ENCODE measurements at places on chromosomes 7 and 10. TPM values are rescaled to one million over a fixed set of nuclear protein-coding genes. Genes with fewer than 3 reads are reported as not detected.
A peak's percentile ranks its signal among the peaks of the same experiment; 100 is the strongest.

DNA sequence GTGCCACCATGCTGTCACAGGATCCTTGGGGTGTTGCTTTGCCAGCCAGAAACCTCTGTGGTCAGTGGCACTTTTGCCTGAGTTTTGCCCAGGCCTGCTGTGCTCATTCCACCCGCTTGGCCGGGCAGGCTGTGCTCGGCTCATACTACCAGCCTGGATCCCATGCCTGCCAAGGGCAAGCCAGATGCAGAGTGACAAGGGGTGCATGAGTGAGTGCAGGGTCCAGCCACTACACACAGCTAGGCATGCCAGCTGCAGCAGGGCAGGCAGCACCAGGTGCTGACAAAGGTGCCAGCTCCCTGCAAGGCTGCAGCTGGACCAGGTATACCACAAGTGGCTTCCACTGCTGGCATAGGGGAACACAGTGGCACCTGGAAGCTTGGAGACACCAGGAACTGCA, 28.6 kb downstream of the C10orf67 start:
- DNase-seq, result no peak

DNA sequence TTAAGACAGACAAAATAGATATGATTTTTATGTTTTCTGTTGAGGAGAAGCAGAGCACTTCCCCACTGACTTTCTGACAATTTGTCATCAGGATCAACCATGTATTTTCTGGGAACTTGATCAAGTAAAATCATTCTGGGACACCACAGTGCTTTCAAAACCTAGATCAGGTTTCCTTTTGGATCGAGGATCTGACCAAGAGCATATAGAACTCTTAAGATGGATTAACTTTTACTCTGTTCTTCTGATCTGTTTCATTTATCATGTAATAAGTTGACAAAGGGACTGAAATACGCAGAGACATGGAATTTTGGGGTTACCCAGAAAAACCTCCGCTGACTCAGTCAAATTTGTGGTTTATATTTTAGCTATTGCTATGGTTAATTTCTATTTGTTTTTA, 136.0 kb upstream of the WNT16 start:
- DNase-seq, result no peak

Gene GSTO2
- 1.2 TPM for total RNA-seq

Gene ENTPD7
- 19.4 TPM for total RNA-seq

GRCh38 chr10:5423771-5424170, 11.4 kb downstream of the NET1 start:
- peak; percentile 60 for DNase-seq

Gene PRKCQ
- total RNA-seq, result not detected

DNA sequence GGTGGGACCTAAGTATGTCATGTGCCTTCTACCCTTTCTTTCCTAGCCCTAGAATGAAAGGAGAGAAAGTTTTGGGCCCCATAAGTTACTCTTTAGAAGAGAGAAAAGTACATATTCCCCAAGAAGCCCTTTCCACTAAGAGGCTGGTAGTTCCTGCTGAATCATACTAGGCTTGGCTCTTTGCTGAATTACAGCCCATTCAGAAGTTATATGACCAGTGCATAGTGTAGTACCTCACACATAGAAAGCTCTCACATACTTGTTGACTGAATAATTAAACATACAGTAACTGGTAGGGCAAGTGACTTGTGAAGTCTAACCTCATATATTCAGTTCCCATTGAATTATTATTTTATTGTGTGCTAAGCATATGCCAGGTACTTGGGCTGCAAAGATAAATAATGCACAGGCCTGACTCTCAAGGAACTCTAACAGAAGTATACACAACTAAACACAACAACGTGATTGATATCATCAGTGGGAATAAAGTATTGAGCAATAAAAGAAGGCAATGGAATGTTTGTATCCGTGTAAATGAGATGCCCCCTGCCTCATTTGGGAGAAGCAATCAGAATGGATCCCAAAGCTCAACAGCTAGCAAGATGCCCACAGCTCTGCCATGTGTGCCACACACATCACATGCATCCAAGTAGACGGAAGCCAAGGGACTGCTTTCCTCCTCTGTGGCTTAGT, 38.9 kb upstream of the UBN2 start:
- no peak for DNase-seq

- no peak for DNase-seq
Observed at GRCh38 chr7:113444261-113444660, 325.9 kb upstream of the SMIM30 start.

DNA sequence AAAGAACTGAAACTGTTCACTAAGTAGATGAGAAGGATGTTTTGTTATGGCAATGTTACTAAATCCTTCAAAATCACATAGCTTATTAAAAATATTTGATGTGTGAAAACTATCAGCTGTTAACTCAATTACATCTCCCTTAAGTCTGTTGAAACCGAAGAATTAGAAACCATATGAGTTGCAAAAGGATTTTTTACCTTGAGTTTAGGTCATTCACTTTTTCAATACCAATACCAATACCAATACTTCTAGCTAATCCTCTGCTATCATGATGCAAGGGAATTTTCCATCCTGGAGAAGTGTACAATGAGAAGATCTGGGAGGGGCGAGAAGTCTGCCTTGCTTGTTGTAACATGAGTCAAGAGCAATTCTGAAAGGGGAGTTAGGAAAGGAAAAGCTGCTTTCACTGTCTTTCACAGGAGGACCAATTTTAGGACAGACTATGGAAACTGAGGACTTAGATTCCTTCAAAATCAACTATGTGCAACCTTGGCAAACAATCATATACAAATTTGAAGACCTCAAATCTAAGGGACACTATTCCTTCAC, 199.7 kb downstream of the IMMP2L start:
- no peak for DNase-seq

Gene CARD11
- total RNA-seq, result not detected

Gene LRRC61
- not detected for total RNA-seq

GRCh38 chr10:131973160-131973951, 8.4 kb downstream of the BNIP3 start:
- DNase-seq, result no peak

GRCh38 chr7:6074612-6075380, 43.6 kb downstream of the ANKRD61 start:
- DNase-seq, result no peak

GRCh38 chr10:132612571-132613504, 75.3 kb downstream of the INPP5A start:
- no peak for DNase-seq

Gene ZPBP
- total RNA-seq, result not detected

DNA sequence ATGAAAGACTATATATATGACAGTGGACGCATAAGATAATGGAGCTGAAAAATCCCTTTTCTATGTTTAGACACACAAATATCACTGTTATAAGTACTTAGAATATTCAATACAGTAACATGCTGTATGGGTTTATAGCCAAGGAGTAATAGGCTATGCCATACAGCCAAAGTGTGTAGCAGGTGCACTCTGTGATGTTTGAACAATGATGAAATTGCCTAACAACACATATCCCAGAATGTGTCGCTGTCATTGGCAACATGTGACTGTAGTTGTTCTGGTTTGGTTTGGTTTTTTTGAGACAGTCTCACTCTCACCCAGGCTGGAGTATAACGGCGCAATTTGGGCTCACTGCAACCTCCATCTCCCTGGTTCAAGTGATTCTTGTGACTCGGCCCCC, 26.1 kb downstream of the NOM1 start:
- no peak for DNase-seq

GRCh38 chr7:95619921-95620320, 23.6 kb upstream of the PDK4 start:
- no peak for DNase-seq

Gene NANOS1
- total RNA-seq, result 5.7 TPM

Gene HABP2
- total RNA-seq, result not detected

- DNase-seq, result peak; percentile 53
Observed at GRCh38 chr7:139422126-139422525, 61.3 kb downstream of the KLRG2 start.

- DNase-seq, result no peak
Observed at GRCh38 chr10:75067272-75067671, 44.2 kb upstream of the SAMD8 start.

GRCh38 chr10:55024713-55025112, 223.7 kb upstream of the PCDH15 start:
- DNase-seq, result no peak

- peak; percentile 53 for DNase-seq
Observed at GRCh38 chr10:19762026-19762425, 54.2 kb upstream of the PLXDC2 start.

Gene MYL7
- total RNA-seq, result not detected

DNA sequence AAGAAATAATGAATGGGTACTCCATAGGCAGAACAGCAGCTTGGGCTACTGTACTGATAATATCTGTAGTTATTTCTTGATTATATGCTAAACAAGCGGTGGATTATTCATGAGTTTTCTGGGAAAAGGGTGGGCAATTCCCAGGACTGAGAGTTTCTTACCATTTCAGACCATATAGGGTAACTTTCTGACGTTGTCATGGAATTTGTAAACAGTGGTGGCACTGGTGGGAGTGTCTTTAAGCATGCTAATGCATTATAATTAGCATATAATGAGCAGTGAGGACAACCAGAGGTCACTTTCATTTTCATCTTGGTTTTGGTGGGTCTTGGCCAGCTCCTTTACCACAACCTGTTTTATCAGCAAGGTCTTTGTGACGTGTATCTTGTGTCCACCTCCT, 399.7 kb downstream of the CDC14C start:
- no peak for DNase-seq

Gene GIMAP4
- total RNA-seq, result not detected

GRCh38 chr7:116810267-116811116, 51.9 kb upstream of the CAPZA2 start:
- DNase-seq, result no peak

- DNase-seq, result no peak
Observed at GRCh38 chr10:8043569-8044306, 10.8 kb upstream of the GATA3 start.

DNA sequence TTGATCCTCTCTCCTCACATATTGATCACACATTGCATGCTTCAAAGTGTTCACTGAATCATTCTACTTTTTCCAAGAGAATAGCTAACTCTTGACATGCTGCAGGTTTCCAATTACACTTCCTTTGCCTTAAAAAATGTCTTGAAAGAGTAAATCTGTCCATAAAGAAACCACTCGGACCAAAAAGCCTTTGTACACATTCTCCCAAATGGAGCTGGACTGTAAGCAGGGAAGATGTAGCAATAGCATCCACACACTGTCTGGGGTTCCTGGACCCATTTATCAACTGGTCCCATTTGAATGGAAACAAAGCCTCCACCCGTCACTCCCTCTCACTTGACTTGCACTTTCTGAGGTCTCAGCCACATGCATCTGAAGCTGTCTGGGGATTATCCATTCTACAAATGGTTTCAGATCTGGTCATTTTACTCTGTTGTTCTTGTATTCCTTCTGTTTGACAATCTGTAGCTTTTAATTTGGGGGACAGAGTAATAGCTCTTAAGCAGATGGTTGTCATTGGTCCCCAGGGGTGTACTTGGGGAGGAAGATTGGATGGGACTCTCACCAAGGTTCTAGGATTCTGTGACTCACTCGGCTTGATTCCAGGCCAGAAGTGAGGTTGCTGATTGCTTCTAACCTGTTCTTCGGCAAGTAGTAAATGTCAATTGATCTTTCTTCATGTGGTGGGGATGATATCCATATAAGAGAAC, 203.5 kb downstream of the HIBADH start:
- no peak for DNase-seq

Gene PCDH15
- total RNA-seq, result 0.34 TPM

DNA sequence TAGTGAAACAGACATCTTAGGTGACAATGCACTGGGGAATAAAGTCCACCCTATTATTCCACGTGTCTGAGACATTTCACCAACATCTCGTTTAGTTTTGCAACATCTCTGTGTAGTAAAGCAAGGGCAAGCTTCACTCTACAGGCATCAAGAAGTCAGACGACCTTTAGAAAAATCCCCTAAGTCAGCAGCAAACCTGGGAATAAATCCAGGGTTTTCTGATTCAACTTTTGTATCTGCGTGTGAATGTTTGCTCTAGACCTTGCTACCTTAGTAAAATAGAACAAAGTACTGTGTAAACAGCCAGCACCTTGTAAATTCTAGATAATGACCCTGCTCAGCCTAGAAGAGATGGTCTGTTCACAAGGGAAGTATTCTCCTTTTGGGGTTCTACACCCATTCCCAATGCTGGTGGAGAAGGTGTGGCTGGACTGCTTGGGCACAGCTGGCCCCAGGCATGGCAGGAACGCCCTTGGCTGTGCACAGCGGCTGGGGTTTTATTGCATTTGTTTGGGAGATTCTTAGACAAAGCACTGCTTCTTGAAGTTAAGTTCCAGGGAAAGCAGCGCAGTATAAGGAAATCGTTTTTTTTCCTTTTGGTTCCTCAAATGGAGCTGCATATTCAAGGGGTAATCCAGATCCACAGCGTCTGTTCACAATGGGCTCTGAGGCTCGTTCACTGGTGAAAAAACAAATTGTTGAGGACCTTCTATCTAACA, 38.3 kb upstream of the GALNTL5 start:
- DNase-seq, result no peak
